ENCODE measurements at places on chromosomes 2 and 18.

- DNase-seq: no peak
These were observed 22.4 kb upstream of the SLC8A1 start for GRCh38 chr2:40474306-40474705.

- DNase-seq: no peak
These were observed 680.5 kb downstream of the ZEB2 start for GRCh38 chr2:143839456-143839855.

DNA sequence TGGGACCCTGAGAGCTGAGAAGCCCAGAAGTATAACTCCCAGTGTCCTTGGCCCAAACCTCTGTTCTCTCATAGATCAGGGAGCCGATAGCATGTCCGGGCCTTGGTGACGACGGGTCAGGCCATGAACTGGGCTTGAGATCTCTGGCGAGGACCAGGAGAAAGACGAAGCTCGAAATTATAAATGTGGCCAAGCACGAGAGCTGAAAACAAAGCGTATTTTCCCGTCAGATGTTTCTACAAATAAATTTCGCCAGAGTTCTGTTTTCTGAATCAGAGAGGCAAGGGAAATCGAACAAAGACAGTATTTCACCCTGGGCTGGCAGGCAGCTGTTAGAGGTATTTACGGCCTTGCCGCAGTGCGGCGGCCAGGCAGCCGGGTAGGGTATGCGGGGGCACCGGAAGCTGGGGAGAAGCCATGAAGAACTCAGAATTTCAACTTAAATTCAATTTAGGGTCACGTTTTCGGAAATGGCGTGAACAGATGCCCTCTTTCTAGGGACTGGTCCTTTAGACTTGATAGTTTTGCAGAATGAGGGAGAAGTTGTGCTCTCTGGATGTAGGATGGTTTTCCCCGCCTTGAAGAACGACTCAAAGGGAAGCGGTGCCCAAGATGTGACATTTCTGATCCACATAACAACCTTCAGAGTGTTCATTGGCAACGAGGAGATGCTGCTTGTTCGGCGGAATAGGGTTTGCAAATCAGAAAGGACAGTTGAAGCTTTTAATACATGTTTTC lies 9.6 kb downstream of the HOXD8 start:
- DNase-seq: no peak

- no peak for DNase-seq
These were observed 110.0 kb downstream of the ZNF516 start for GRCh38 chr18:76384861-76385680.

DNA sequence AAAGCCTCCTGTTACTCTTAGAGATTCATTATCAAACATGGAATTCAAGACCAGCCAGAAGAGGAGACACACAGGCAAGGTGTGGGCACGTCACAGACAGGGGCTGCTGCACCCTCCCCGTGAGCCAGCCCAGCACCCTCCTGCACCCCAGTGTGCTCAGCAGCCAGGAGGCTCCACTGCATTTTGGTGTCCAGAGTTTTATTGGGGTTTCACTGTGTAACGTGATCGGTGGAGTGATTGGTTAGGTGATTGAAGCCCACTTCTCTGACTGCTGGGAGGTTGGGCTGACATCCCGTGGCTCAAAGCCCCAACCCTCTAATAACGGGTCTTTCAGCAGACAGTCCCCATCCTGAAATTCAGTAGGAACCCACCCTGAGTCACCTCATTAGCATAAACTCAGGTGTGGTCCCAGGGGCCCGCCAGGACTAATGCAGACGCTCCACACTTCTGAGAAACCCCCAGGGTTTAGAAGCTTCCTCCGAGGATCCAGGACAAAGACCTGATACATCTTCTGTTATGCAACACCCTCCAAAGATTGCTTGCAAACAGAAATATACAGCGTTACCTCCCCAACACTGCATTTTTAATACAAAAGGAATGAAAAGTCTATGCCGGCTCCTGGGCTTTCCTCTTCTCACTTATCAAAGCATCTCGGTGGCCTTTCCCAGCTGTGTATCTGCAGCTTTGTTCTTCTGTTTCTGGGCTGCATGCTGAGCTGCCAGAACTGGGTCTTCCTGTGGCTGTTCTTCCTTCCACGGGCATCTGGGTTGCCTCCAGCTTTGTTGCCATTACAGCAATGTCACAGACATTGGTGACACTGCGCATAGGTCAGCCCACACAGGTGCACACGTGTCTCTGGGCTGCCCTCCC lies 43.7 kb upstream of the SNED1 start:
- no peak for DNase-seq

DNA sequence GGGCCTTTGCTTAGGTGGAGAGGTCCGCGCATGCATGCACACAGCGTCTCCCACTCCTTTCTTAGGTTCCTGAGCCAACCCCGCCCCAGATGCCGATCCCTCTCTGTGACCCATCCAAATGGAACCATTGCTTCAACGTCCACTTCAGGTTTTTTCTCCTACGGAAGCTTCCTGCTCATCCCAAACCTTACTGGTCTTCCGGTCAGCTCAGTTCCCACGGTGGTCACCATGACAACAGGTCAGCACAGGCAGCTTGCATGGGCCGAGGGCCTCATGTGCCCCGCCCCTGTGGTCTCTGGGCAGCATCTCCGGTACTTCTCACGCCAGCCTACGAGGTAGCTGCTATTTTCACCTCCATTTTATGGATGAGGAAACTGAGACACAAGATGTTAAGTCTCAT lies 163.7 kb downstream of the SOCS6 start:
- no peak for DNase-seq

DNA sequence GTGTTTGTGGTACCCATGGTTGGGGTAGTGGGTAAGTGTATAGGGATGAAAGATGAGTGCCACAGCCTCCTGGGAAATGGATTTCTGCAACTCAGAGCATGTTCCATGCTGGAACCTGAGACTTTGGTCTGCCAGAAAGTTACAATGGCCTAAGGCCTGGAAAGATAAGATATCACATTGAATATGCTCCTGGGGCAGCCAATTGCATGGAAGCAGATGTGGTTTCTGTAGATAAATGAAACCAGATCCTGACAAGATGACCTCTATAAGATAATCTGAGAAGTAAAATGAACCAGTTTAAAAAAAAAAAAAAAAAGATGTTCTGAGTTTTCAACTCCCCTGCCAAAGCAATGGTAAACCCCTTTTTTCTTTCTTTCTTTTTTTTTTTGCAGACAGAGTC lies 91.4 kb upstream of the NCK2 start:
- DNase-seq: no peak

DNA sequence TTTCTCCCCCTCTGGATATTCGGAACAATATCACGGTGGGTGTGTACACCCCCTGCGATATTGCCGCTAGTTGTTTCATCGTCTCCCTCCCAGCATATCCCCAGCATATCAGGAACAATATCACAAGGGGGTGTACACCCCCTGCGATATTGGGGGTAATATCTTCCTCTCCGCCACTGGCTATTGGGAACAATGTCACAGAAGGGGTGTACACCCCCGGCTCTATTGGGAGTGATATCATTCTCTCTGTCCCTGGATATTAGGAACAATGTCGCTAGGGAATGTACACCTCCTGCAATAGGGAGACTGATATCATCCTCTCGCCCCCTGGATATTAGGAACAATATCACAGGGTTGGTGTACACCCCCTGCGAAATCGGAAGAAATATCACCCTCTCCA lies 1932.0 kb downstream of the SUCLG1 start:
- no peak for DNase-seq

- DNase-seq: no peak
These were observed at the start of gene EFEMP1 for GRCh38 chr2:55923091-55923981. EFEMP1 (minus strand) TSS chr2:55923782; CDS start chr2:55922440, 1,342 bp downstream.

DNA sequence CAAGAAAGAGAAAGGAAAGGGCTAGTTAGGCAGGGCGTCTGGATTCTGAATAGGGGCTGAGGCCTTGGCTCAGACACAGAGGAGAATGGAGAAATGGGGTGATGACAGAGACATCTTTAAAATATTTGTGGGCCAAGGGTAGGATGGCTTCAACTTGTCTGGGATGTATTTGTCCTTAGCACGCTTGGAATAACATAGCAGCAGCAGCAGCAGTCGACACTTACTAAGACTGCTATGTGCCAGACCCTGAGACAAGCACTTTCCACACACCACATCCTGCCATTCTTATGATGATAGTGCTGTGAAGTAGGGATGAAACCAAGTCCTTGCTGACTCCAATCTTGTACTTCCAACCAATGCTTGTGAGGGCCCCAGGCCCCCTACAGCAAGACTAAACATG lies 2.6 kb downstream of the IL1RL1 start:
- DNase-seq: no peak

- no peak for DNase-seq
These were observed 112.4 kb downstream of the SPP2 start for GRCh38 chr2:234162861-234163260.

DNA sequence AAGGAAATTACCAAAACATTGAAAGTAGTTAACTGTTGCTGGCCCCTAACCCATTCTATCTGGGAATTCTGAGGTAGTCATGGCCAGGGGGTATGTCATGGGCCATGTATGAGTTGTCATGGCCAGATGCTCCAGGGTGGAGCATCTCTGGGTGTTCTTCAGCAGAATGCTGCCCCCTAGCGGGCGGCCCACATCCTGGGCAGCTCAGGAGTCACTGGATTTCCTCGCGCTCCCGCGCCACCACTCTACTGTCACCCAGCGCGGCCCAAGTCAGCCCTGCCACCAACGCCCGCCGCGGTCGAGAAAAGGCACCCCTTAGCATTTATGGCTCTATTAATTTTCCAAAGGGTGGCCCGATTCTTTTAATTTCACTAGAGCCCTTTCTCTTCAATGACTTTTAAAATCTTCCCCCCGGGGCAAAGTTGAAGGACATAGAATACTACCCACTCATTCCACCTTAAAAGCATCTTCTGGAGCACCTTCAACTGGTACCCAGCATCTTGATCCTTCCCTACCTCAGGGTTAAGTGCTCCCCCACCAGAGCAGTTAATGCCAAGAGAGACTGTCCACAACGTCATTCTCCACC lies 41.6 kb downstream of the PKDCC start:
- DNase-seq: no peak

DNA sequence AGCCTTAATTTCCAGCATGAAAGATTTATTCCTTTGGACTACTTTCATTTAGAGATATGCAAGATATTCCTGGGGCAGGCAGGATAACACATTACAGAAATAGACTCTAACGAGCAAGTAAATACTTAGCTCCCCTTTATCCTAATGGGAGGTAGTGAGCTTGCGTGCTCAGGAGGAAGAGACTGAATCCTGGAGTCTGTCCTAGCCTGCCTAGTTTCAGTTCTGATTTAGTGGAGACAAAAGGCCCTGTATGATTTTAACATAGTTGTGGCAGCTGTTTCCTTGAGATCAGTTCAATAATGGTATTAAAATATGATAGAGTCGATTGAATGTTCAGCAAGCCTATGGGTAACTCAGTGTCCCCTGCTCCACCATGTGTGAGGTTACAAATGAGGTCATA lies 109.5 kb downstream of the FMNL2 start:
- DNase-seq: no peak

DNA sequence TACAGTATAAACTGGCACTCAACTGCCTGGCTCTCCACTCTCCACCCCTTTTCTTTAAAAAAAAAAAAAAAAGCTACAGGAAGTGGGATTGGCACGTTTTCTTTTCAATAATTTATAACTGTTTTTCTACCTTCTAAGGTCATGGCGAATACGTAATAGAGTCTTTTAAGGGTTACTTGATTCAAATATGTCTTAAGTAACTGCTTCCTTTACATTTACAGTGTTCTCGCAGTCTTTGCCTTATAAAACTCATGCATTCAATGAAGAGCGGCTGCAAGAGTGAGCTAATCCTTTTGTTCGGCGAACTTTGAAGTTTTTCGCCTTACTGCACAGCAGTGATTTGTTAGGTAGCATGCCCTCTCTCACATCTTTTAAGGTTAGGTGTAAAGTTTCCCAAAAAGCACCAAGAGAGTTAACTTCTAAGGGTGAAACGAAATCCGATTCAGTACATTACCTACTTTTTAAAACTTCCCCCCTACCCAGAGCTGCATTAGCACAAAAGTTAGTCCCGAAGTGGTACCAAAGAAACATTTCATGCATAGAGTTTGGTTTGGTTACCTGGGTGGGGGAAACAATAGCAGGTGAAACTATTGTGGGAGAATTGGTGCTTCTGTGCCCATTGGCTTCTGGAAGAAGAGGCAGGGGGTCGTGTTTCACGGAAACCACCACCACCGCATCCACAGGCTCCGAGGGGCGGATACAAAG lies 2.0 kb downstream of the KCTD1 start:
- no peak for DNase-seq

DNA sequence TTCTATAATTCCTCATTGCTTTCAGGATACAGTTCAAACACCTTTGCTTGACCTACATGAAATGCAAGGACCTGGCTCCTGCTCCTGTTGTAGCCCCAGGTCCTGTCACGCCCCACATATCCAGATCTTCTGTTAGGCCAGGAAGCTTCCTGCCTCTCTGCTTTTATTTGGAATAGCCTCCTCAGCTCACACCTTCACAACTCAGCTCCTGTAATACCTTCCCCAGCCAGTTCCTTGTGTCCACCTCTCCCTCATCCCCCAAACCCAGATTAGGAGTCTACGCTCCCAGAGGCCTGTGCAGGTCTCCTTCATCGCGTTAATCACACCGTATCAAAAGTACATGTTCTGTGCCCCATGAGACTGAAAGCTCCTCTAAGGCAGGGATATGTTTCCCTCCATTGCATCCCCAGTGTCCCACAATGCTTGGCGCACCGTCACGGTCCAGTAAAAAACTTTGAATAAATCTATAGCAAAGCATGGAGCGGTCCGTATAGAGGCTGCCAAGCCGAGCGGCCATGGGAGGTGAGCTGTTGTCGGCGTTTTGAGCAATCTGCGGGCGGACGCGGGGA lies 371 bp downstream of the MDH1B start:
- no peak for DNase-seq

DNA sequence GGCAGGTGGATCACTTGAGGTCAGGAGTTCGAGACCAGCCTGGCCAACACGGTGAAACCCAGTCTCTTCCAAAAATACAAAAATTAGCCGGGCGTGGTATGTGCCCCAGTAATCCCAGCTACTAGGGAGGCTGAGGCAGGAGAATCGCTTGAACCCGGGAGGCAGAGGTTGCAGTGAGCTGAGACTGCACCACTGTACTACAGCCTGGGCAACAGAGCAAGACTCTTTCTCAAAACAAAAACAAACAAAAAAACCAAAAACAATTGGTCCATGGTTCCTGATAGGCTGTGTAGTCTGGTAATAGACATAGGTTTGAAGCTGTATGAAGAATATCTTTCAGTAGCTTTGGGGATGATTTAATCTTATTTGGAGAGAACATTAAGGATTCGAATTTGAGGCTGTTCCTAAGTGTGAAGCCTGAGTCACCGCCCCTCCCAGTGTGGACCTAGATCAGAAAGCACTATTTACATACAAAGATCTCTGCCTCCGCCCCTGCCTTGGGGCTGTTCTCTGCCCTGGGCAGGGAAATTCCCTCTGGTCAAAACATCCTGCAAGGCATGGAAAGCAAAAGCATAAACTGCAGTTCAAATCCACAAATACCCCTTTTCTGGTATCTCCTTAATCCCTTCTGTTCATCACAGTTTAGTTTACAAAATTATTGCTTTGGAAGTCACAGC lies 52.8 kb upstream of the PMAIP1 start:
- DNase-seq: no peak

GRCh38 chr2:69477627-69478026 lies 40.4 kb upstream of the NFU1 start:
- no peak for DNase-seq

All from cortex of kidney (tissue), 1 donor.